ENCODE measurements at places on chromosomes 12 and 14.
A peak's percentile ranks its signal among the peaks of the same experiment; 100 is the strongest.

DNA sequence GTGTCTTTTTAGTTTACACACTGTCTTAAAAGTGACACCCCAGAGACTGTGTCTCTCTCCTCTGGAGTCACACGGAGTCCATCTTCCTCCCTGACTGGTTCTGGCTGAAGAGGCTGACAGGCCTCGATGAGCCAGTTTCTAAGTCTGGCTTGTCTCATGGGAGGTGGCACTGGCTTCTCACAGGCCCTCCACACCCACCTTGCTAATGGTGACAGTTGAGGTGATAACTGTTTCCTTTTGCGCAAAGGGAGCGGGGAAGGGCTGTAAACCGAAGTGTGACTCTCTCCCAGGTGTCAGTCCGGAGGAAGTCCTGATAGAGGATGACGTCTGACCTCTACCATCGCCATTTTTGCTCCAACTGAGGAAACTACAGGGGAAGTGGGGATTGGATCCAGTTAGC lies 30.2 kb downstream of the KCTD10 start:
- no peak for DNase-seq

GRCh38 chr12:8823565-8824300 lies 1.3 kb downstream of the A2ML1 start:
- DNase-seq, result no peak

DNA sequence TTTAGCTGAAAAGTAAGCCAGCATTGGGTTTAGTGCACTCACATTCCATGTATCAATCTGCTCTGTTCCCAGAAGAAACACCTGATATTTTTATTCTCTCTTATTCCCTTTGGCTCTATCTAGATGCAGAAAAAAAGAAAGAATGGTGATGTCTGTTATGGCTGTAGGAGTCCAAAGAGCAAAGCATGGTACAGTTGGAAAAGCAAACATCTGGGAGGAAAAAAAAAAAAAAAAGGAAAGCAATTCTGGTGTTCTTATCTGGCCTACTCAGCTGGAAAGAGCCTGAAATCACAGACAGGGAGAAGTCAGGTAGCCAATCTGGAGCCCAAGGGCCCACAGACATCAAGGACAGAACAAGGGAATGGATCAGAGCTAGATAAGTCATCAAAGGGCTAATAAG lies 293.9 kb downstream of the DUSP6 start:
- no peak for DNase-seq

DNA sequence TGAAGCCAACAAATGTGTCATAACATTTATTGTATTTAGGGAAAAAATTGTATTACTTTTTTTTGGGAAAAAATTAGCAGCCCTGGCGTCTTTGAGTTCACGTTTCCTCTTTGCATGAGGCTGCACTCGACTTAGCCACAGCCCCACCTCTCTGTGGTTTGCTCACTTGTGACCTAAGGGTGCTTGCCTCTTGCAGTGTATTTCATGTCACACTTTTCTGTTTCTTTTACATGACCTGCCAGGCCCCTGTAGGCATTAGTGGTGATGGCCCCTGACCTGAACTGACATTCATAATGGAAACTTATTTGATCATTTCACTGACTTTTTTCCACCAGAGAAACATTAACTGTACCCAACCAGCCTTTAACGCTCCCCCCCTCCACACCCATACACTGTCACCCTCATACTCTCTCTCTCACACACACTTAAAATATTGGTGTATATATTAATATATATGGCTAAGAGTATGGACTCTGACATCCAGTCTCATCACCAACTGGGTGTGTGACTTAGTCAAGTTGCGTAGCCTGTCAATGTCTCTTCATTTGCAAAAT lies 122.9 kb downstream of the PRKCH start:
- DNase-seq, result peak; percentile 52

Measured in activated T-cell treated with anti-CD3 and anti-CD28 coated beads for 1 hour (primary cell).